ENCODE measurements at places on chromosomes 12 and 14. TPM values are rescaled to one million over a fixed set of nuclear protein-coding genes. Genes with fewer than 3 reads are reported as not detected.

The DIP2B gene
- total RNA-seq: 8.6 TPM

The GABARAPL1 gene
- 24.4 TPM for total RNA-seq

The GYS2 gene
- total RNA-seq: not detected

The AQP2 gene
- total RNA-seq: not detected

The KRT80 gene
- 0.17 TPM for total RNA-seq

The ESPL1 gene
- total RNA-seq: 12.4 TPM

The CLEC4C gene
- not detected for total RNA-seq

The IL26 gene
- total RNA-seq: not detected

The TAPBPL gene
- total RNA-seq: 10.4 TPM

The MSRB3 gene
- 14.9 TPM for total RNA-seq

The SLC25A21 gene
- total RNA-seq: 0.59 TPM
